Non-pigmented ciliary epithelial cell (primary cell): ENCODE measurements at places on chromosomes 6 and 20.

DNA sequence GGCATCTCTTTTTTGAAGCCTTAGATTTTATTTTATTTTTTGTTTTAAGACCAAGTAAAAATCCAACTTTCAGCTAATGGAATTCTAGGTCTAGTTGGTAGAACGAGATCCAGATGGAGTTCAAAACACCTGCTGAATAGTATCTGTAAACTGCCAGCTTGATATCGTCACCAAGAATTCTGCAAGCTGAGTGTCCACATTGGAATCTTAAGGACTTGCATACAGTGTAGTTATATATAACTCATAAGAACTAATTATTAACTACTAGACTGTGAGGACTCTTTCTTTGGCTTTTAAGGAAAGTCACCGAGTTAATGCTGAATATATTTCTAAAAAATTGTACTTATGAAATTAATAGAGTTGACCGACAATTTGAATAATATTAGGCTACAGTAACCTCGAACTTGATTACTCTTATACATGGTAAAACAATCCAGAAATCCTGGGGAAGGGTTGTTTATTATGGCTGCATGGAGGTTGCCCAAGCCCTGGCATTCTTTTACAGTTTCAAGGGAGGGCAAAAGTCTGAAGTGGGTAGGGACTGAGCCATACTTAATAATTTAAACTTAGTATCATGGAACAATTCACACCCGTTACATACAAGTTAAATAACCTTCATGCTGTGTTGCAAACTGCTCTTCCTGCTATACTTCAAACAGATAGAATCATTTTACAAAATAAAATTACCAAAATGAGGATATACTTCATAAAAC is 553.9 kb downstream of the PTPRT start:
- DNase-seq, result no peak

DNA sequence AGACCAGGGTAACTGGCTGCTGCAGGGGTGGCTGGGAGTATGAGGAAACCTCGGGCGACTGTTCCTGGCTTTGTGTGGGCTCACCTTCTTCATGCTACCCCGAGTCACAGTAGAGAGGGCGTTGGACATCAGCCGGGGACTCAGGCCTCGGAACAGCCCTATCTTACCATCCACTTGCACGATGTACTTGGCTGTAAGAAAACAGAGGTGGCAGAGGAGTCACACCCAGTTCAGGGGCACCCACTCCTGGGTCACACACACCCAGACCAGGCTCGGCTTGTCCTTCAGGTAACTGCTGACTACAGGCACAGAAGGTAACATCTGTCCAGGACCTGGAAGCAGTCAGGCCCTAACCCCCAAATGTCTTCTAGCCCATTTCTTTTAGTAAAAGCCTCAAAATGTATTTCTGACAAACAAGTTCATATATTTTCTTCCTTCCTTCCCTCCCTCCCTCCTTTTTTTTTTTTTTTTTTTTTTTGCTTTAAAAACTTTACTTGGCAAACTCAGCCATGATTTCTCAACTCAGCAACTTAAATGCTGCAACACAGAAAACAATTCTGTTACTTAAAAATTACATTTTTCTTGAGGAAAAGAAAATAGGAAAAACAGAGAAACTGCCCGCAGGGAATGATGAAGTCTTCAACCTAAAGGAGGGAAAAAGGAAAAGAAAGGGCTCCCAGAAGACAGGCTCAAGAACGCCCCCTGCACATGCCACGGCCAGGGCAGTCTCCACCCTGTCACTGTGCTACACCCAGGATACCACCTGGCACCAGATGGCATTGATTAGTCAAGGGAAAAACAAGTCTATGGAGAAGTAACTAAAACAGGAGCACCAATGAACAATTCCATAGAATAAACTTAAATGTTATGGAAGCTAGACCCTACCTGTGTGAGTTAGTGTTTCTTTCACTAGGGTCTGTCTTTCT is 7.3 kb downstream of the MTCH1 start:
- DNase-seq, result no peak

GRCh38 chr6:20024316-20024673 is 187.1 kb downstream of the ID4 start:
- DNase-seq, result no peak

DNA sequence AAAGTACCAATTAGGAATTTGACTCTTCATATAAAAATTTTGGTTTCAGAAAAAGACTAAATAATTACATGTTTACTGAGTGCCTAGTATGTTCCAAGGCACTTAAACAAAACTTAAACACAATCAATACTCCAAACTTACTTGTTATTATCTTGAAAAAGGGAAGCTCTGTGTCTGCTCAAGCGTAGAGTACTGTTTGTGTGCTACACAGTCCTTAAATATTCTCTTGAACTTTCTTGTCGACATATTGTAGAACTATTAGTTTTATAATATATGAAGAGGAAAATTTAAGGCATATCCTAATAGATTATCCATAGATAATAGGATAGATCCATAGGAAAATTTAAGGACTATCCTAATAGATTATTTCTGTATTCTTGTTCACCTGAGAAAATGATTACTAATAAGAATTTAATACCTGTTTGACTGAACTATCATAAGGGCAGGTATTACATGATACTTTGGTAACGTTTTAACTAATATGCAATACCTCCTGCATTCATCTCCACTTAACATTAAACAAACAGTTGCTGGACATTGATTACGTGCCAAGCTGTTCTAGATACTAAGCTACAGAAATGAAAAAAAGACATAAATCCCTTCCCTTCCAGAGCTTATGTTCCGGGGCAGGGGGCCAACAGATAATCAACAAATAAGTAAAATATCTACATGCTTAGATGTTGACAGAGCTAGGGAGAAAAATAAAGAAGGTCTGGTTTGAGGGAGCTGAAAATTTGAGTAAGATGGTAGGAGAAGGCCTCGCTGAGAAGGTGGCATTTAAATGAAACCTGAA is 115.2 kb upstream of the BCLAF1 start:
- DNase-seq, result no peak

GRCh38 chr6:50925548-50925947 is 106.9 kb downstream of the TFAP2B start:
- no peak for DNase-seq

DNA sequence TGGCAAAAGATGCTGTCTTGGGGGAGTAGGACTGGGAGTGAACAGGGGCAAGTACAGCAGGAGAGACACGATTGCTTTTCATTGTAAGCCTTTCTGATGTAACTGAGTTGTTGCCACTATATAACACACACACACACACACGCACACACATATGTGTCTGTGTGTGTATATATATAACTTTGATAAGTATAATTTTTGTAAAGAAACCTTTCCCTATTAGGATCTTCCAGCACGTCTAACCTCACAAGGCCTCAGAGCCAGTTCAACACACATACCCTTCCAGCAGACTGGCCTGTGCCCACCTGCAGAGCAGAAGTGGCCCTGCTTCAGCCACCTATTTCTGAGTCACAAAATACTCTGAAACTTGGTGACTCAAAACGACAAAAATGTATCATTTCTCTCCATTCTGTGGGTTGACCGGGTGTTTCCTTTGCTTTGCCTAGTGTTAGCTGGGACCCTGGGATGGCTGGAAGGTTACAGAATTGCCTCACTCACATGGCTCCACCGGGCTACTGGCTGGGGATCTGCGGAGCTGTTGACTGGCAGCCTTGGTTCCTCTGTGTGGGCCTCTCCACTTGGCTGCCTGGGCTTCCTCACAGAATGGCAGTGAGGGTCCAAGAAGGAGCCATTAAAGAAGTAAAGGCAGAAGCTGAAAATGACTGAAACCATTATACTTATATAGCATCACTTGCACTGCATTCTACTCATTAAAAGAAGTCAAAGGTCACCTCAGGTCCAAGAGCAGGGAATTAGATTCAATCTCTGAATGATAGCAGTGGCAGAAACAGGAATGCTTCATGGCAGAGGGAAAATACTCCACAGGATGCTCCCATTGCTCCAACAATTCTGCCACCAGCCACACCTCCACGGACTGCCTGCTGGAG is 126.4 kb downstream of the BANF2 start:
- DNase-seq, result no peak

GRCh38 chr6:135018941-135019340 is 35.7 kb downstream of the HBS1L start:
- no peak for DNase-seq

DNA sequence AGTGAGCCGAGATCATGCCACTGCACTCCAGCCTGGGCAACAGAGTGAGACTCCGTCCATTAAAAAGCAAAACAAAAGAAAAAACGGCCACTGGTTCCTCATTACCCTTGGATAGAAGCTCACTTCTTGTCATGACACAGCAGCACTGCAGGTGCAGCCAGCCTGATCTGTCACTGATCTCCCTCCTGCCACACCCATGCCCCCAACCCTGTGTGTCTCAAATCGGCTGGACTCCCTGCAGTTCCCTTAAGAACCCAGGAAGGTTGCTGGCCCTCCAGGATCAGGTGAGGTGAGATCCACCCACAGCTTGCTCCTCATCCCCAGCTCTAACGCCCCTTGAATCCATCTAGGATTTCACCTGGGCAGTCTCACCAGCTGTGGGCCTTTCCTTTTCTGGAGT is 26.3 kb upstream of the NNAT start:
- no peak for DNase-seq

- DNase-seq, result no peak
Observed at GRCh38 chr6:38495518-38495917, 144.2 kb downstream of the BTBD9 start.

GRCh38 chr20:4064144-4064909 is 49.0 kb upstream of the RNF24 start:
- DNase-seq, result no peak

GRCh38 chr20:62879275-62880146 is 17.9 kb upstream of the TCFL5 start:
- DNase-seq, result no peak

DNA sequence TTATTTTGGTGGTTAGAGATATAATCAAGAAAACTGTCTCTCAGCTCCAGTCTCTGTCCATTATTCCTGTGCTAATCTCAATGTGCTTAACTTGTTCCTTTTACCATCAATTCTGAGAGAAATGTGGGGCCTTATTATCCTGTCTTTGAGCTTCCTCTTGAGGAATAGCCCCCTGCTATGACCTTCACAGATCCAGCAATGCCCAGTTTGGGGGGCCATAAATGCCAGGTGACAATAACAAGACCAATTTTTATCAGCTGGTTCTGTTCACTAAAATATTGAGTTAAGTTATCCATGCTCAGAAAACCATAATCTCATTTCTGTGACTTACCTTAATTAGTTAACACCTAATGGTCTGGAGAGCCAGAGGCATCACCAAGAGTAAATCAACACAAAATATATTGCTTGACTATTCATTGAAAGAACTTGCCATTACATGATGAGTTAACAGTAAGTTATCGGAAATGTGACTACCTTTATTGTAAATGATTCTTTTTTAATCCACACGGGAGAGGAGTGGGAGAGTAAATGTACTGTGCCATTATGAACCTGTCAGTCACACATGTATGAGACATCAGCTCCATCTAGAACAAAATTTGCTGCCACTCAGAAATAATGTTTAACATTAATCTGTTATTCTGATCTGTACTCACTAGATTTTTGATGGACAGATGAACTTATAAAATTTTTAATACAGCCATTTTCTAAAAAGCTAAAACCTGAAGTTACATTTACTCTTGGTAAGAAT is 149.7 kb downstream of the ID4 start:
- no peak for DNase-seq

DNA sequence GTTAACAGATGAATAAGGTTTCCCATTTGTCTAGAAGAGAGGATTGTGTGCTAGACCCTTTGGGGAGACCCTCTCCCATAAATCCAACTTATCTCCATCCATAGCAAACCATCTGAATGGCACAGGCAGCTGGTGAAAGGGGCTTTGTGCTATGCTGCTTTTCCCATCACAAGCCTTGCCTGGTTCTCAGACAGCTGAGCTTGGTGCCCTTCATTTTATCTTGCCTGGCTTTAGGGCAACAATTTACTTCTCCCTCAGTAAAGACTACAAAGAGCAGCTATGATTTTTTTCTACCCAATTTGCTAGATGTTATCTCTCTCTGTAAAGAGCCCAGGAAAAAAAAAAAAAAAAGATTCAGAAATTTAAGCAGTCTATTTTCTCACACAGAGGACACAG is 117.0 kb upstream of the COL21A1 start:
- DNase-seq, result no peak

GRCh38 chr6:148179786-148180185 is 162.9 kb upstream of the SASH1 start:
- DNase-seq, result no peak

GRCh38 chr6:33975661-33976436 is 170.0 kb downstream of the GRM4 start:
- DNase-seq, result no peak

GRCh38 chr20:45394221-45395113 is 13.6 kb upstream of the DBNDD2 start:
- no peak for DNase-seq

DNA sequence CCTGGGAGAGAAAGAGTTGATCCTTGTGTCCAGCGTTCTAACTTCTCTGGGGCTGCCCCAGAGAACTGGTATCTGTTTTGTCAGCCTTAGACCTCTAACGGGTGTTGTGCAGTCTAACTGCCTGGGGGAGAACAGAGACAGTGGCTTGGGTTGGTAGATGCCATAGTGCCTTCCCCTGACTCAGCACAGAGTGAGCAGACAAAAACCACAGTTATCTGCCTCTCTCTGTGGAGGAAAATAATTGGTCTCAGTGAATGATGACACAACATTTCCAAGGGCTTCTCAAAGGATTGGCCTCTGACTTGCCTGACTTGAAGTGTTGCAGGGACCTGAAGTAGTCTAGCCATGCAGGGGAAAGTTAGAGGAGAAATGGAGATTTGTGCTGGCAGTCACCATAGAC is 226.2 kb upstream of the MAN1A1 start:
- peak; percentile 34 for DNase-seq

- DNase-seq, result no peak
Observed at GRCh38 chr6:47413752-47414422, 63.7 kb upstream of the CD2AP start.

DNA sequence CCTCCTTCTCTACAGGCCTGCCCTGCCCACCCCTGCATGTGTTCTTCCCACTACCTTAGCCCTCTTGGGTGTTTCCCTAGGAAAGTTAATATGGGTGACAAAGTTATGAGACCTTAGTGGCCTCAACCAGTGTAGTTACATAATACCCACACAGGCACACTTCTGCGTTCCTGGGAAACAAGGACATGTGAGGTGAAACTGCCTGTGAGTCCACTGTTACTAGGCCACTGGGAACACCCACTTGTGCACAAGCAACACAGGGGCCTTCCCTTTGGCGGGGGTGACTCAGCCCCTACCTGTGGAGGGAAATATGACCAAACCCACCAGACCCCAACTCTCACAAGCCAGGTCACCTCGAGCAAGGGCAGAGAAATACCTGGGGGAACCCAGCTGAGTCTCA is 12.8 kb downstream of the PI16 start:
- DNase-seq, result no peak

GRCh38 chr6:13427316-13427715 is 60.1 kb downstream of the GFOD1 start:
- DNase-seq, result no peak

DNA sequence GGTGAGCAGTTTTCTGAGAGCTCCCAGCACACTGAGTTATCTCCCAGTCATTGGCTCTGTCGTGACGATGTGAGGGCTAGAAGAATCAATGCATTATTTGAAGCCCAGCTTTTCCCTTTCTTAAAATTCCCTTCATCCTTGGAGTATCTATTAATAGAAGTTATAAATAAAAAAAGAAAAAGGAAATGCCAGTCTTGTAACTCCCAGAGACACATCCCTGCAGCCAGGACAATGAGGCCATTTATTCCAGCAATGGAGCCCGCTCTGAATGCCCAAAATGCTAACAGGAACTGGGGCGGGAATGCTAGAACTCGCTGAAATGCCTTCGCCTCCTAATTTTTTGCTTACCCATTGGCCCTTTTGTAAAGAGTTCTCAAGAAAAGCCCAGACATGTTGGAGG is 305.8 kb downstream of the TFAP2C start:
- no peak for DNase-seq
